ENCODE measurements at places on chromosomes 6 and 20.
A peak's percentile ranks its signal among the peaks of the same experiment; 100 is the strongest.

- DNase-seq, result no peak
These were observed 55.6 kb downstream of the FARS2 start for GRCh38 chr6:5316951-5317350.

GRCh38 chr20:59939052-59939878 is 840 bp downstream of the PPP1R3D start:
- no peak for DNase-seq

DNA sequence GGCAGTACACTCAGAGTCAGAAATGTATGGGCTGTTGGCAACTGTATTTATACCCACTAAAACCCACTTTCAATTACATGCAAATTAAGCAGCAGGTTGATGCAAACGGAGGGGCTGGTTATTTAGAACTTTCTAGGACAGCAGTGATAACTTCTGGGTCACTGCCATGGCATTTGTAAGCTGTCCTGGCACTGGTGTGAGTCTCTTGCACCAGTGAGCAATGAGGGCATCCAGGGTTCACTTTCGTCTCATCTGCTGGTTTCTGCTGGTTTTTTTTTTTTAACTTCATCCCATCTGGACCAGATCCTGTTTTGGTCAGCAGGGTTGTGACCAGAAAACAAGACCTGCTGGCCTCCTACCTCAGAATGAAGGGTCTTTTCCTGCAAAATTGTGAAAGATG is 49.2 kb downstream of the CDH26 start:
- DNase-seq, result no peak

DNA sequence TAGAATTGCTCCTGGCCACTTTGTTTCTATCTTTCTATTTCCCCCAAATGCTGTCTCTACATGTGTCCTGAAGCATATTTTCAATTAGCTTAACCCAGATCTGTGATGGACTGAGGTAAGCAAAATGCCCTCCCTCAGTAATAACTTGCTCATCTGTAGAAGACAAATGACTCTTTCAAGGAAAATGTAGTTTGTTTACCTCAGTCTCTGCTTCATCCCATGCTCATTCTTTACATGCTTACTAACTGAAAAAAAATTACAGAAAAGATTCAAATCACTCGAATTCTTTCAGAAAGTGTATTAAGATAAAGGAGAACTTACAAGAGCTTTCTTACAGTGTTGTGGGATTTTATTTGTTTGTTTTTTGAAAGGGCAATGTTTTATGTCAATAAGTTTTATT is 531.1 kb downstream of the LMBRD1 start:
- DNase-seq, result no peak

DNA sequence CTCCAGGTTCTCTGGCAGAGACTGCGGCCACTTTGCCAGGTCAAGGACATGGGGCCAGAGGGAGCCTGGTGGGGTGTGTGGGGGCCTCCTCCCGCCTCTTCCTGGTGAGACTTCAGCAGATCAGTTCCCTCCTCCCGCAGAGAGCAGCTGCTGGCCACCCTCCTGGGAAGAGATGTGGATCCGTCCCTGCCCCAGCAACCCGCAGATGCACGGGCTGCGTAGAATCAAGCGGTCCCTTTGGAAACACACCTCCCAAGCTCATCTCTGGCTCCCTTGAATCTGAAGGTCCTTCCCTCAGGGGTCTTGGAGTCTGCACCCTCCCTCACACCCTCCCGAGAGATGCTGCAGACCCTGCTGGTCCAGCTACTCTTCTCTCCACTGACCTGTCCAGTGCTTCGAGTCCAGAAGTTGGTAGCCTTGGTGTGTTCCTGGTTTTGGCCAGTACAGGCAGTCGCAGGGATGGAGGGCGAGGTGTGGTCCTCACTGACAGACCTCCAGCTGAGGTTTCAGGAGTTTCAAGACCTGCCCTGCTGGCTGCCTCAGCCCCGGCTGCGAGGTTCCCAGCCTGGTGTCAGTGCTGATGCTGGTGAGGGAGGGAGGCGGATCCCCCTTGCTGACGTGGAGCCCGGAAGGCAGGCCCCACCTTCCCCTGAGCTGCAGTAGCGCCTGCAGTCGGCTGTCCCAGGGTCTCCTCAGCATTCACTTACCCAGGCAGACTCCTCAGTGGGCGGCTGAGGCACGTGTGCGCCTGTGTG is at the start of gene NPBWR2:
TSS of gene NPBWR2 (minus strand) at position 585 of the 755 bp plus-strand sequence. CDS start 734 bp downstream, outside the sequence.
- DNase-seq, result no peak

DNA sequence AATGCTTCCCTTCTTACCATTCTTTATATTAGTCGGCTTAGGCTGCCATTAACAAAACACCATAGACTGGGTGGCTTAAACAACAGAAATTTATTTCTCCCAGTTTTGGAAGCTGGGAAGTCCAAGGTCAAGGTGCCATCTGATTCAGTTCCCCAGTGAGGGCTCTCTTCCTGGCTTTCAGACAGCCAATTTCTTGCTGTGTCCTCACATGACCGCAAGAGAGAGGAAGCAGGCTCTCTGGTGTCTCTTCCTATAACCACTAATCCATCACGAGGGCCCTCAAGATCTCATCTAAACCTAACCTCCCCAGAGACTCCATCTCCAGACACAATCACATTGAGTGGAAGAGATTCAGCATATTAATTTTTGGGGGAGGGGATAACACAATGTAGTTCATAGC is 193.0 kb upstream of the SGK1 start:
- DNase-seq, result peak; percentile 96

Measured in kidney capillary endothelial cell (primary cell).